ENCODE measurements at places on chromosomes 16 and 17. TPM values are rescaled to one million over a fixed set of nuclear protein-coding genes. Genes with fewer than 3 reads are reported as not detected.

DNAH3 gene
- not detected for polyA plus RNA-seq

IRX3 gene
- polyA plus RNA-seq: 1.4 TPM

SYT17 gene
- polyA plus RNA-seq: 1.7 TPM

PPP1R27 gene
- 0.15 TPM for polyA plus RNA-seq

PPL gene
- 44.6 TPM for polyA plus RNA-seq

ALOX12 gene
- polyA plus RNA-seq: not detected

TK2 gene
- polyA plus RNA-seq: 38.8 TPM

CCDC200 gene
- 0.10 TPM for polyA plus RNA-seq

LRRC37A gene
- polyA plus RNA-seq: 0.90 TPM

AATK gene
- polyA plus RNA-seq: 5.2 TPM

TCAP gene
- polyA plus RNA-seq: 0.48 TPM

PRCD gene
- polyA plus RNA-seq: 4.7 TPM

NDUFAB1 gene
- 174 TPM for polyA plus RNA-seq

CFAP97D1 gene
- not detected for polyA plus RNA-seq

QPRT gene
- polyA plus RNA-seq: 3.2 TPM

NXPH3 gene
- 6.1 TPM for polyA plus RNA-seq

ATP2C2 gene
- polyA plus RNA-seq: 0.15 TPM

CASKIN1 gene
- 0.30 TPM for polyA plus RNA-seq

MPP3 gene
- 4.9 TPM for polyA plus RNA-seq

KRT40 gene
- polyA plus RNA-seq: not detected

LPO gene
- 1.3 TPM for polyA plus RNA-seq

KRTAP16-1 gene
- polyA plus RNA-seq: not detected

CCL18 gene
- 12.0 TPM for polyA plus RNA-seq

PRAC2 gene
- not detected for polyA plus RNA-seq

TM4SF5 gene
- not detected for polyA plus RNA-seq

SLC47A1 gene
- polyA plus RNA-seq: 0.36 TPM

CCL5 gene
- 6.7 TPM for polyA plus RNA-seq

NDRG4 gene
- polyA plus RNA-seq: 5.8 TPM

CMTM4 gene
- 16.2 TPM for polyA plus RNA-seq

MRPS7 gene
- polyA plus RNA-seq: 51.6 TPM

KRTAP4-3 gene
- not detected for polyA plus RNA-seq

IL4R gene
- polyA plus RNA-seq: 13.5 TPM

MYH13 gene
- not detected for polyA plus RNA-seq

SLC4A1 gene
- polyA plus RNA-seq: not detected

ABCC12 gene
- polyA plus RNA-seq: not detected

FSCN2 gene
- 4.9 TPM for polyA plus RNA-seq

SLC12A3 gene
- not detected for polyA plus RNA-seq

TMC6 gene
- 55.2 TPM for polyA plus RNA-seq

CPHXL2 gene
- not detected for polyA plus RNA-seq

UNC13D gene
- polyA plus RNA-seq: 10.1 TPM

CCL14 gene
- polyA plus RNA-seq: 30.9 TPM

KRT12 gene
- polyA plus RNA-seq: not detected

CD19 gene
- polyA plus RNA-seq: not detected

C1QL1 gene
- 2.1 TPM for polyA plus RNA-seq

KCNJ2 gene
- polyA plus RNA-seq: 0.85 TPM

CLEC18B gene
- polyA plus RNA-seq: 0.15 TPM

CACNG3 gene
- polyA plus RNA-seq: not detected

TP53TG3F gene
- polyA plus RNA-seq: not detected

SOST gene
- polyA plus RNA-seq: not detected

EIF3C gene
- polyA plus RNA-seq: 375 TPM

SMYD4 gene
- polyA plus RNA-seq: 8.3 TPM

SLFN12L gene
- polyA plus RNA-seq: 0.80 TPM

USP10 gene
- 39.0 TPM for polyA plus RNA-seq

ALG1 gene
- 15.7 TPM for polyA plus RNA-seq

CLUH gene
- 37.2 TPM for polyA plus RNA-seq

All from adipose tissue (tissue), 3 donors.